Lower lobe of right lung (tissue), 2 donors: ENCODE measurements at places on chromosomes 16 and 17. TPM values are rescaled to one million over a fixed set of nuclear protein-coding genes. Genes with fewer than 3 reads are reported as not detected.

GRCh38 chr17:70934231-70934630 is 764.9 kb downstream of the KCNJ2 start:
- no peaks in the 10 kb centered on the region for H3K4me1 ChIP-seq
- no peaks in the 10 kb centered on the region for H3K36me3 ChIP-seq
- H3K27ac ChIP-seq = no peak overlapping the region
- H3K27me3 ChIP-seq = no peaks in the 10 kb centered on the region
- DNase-seq = no peak

GRCh38 chr17:9162275-9162985 is 141.1 kb downstream of the NTN1 start:
- DNase-seq = no peak
- H3K4me1 ChIP-seq = no peaks in the 10 kb centered on the region
- H3K36me3 ChIP-seq = no peaks in the 10 kb centered on the region
- H3K27ac ChIP-seq = no peak overlapping the region

DNA sequence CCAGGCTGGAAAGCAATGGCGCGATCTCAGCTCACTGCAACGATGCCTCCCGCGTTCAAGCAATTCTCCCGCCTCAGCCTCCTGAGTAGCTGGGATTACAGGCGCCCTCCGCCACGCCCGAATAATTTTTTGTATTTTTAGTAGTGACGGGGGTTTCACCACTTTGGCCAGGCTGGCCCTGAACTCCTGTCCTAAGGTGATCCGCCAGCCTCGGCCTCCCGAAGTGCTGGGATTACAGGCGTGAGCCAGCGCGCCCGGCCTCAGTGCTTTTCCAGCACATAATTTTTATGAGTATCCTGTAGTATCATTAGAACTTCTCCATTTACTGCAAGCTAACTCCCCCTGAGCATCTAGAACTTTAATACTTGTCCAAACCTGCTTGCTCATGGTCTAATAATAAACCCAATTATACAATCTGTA is 1.8 kb downstream of the UBE2G1 start:
- H3K4me1 ChIP-seq = peaks cover 20% of the 10 kb centered on the region
- H3K4me3 ChIP-seq = peak overlapping the region; percentile 99
- DNase-seq = no peak
- no peaks in the 10 kb centered on the region for H3K27me3 ChIP-seq
- H3K27ac ChIP-seq = peak overlapping the region; percentile 97

DNA sequence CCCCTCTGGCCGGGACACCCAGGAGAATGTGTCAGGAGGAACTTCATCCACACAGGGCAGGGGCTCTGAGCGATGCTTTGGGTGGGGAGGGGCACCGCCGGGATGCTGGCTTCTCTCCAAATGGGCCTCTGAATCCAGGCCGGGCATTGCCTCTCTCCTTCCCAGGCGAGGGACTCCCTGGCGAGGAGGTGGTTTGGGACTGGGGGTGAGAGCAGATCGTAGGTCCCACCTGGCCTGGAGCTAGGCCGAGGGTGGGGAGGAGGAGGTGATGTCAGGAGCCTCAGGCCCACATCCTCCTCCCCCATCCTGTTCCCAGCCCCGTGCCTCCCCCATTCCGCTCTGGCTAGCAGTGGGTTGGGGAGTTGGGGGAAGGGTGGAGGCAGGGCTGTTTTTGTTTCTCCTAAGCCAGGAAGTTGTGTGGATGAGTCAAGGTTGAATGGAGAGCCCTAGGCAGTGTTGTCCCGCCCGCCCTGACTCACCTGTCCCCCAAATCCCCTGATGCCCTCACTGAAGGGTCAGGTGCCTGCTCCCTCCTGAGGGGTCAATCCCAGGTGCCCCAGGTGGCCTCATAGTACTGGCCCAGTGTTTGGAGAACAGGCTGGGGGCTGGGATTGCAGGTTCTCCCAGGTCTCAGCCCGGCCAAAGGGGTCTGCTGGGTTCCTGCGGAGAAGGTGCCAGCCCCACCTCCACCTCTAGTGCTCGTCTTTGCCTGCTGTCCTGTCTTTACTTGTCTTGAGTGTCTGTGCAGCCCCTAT is 2.8 kb downstream of the GRB7 start:
- H3K36me3 ChIP-seq = peaks cover 21% of the 10 kb centered on the region
- peak overlapping the region; percentile 76 for H3K27ac ChIP-seq
- peak overlapping the region; percentile 62 for H3K4me3 ChIP-seq

DNA sequence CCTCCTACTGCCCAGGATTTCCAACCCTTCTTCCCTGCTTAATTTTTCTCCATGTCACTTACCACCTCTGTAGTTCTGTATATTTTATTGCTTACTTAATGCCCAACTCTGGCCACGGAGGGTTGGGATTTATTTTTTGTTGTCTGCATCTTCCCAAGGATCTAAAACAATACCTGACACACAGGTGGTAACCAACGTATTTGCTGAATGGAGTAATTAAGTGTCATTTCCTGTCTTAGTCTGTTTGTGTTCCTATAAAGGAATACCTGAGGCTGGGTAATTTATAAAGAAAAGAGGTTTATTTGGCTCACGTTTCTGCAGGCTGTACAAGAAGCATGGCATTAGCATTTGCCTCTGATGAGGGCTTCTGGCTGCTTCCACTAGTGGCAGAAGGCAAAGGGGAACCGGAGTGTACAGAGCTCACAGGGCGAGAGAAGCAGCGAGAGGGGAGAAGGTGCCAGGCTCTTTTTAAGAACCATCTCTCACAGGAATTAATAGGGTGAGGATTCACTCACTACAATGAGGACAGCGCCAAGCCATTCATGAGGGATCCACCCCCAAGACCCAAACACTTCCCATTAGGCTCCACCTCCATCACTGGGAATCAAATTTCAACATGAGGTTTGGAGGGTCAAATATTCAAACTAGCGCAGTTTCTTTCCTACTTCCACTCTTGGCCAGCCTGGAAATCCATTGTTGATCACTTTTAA is 44.8 kb downstream of the ERN1 start:
- no peak overlapping the region for H3K4me3 ChIP-seq
- DNase-seq = no peak
- H3K36me3 ChIP-seq = peaks cover 1% of the 10 kb centered on the region
- no peaks in the 10 kb centered on the region for H3K27me3 ChIP-seq
- no peak overlapping the region for H3K27ac ChIP-seq

GRCh38 chr17:30391534-30391933 is 12.8 kb downstream of the CPD start:
- no peak overlapping the region for H3K27ac ChIP-seq
- H3K4me1 ChIP-seq = peaks cover 5% of the 10 kb centered on the region
- no peak for DNase-seq
- H3K4me3 ChIP-seq = no peak overlapping the region
- H3K27me3 ChIP-seq = no peaks in the 10 kb centered on the region

GRCh38 chr17:732902-733720 is 715 bp downstream of the TLCD3A start:
- DNase-seq = peak; percentile 72
- no peaks in the 10 kb centered on the region for H3K27me3 ChIP-seq
- H3K36me3 ChIP-seq = no peaks in the 10 kb centered on the region

- H3K27me3 ChIP-seq = no peaks in the 10 kb centered on the region
- H3K4me3 ChIP-seq = no peak overlapping the region
- H3K27ac ChIP-seq = no peak overlapping the region
- H3K4me1 ChIP-seq = no peaks in the 10 kb centered on the region
- H3K36me3 ChIP-seq = no peaks in the 10 kb centered on the region
Measured at GRCh38 chr16:64352246-64352645, 769.6 kb downstream of the CDH11 start.

DNA sequence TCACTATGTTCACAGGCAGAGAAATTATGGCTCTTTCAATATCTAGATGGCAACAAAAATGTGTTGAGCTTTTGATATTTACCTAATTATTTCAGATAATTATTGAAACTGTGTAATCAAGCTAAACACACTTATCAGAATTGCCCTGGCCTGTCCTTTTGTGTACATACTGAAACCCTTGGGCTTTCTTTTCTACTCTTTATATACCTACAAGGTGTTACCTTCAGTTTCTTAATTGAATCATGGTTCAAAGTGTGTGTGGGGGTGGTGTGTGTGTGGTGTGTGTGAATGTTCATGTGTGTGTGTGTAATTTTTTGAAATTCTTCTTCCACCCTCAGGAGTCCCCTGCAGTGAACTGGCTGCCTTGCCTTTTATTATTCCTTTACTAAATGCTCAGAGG is 506.8 kb upstream of the SOX9 start:
- H3K36me3 ChIP-seq = no peaks in the 10 kb centered on the region
- H3K27ac ChIP-seq = no peak overlapping the region
- no peaks in the 10 kb centered on the region for H3K27me3 ChIP-seq
- H3K4me3 ChIP-seq = no peak overlapping the region
- DNase-seq = no peak

GRCh38 chr16:17396762-17397498 is 73.8 kb downstream of the XYLT1 start:
- no peak for DNase-seq
- H3K27me3 ChIP-seq = no peaks in the 10 kb centered on the region
- H3K4me1 ChIP-seq = peaks cover 32% of the 10 kb centered on the region
- peak overlapping the region; percentile 37 for H3K27ac ChIP-seq
- no peaks in the 10 kb centered on the region for H3K36me3 ChIP-seq
- no peak overlapping the region for H3K4me3 ChIP-seq

GRCh38 chr16:78385086-78385805 is 285.8 kb downstream of the WWOX start:
- no peaks in the 10 kb centered on the region for H3K36me3 ChIP-seq
- DNase-seq = no peak
- H3K27me3 ChIP-seq = no peaks in the 10 kb centered on the region
- H3K4me1 ChIP-seq = no peaks in the 10 kb centered on the region

- peaks cover 48% of the 10 kb centered on the region for H3K4me1 ChIP-seq
- H3K27me3 ChIP-seq = no peaks in the 10 kb centered on the region
- H3K36me3 ChIP-seq = no peaks in the 10 kb centered on the region
- DNase-seq = no peak
- no peak overlapping the region for H3K4me3 ChIP-seq
- no peak overlapping the region for H3K27ac ChIP-seq
Measured at GRCh38 chr17:337453-337852, 15.2 kb downstream of the RPH3AL start.

- no peak overlapping the region for H3K27ac ChIP-seq
- H3K36me3 ChIP-seq = no peaks in the 10 kb centered on the region
- H3K4me3 ChIP-seq = peak overlapping the region; percentile 46
- H3K4me1 ChIP-seq = peaks cover 10% of the 10 kb centered on the region
Measured at GRCh38 chr17:44911133-44912001, 3.9 kb downstream of the GFAP start.

- no peaks in the 10 kb centered on the region for H3K27me3 ChIP-seq
- H3K36me3 ChIP-seq = no peaks in the 10 kb centered on the region
- DNase-seq = no peak
- H3K27ac ChIP-seq = peak overlapping the region; percentile 41
- peaks cover 41% of the 10 kb centered on the region for H3K4me1 ChIP-seq
- H3K4me3 ChIP-seq = no peak overlapping the region
Measured at GRCh38 chr17:1755252-1755826, 6.5 kb upstream of the SERPINF1 start.

DNA sequence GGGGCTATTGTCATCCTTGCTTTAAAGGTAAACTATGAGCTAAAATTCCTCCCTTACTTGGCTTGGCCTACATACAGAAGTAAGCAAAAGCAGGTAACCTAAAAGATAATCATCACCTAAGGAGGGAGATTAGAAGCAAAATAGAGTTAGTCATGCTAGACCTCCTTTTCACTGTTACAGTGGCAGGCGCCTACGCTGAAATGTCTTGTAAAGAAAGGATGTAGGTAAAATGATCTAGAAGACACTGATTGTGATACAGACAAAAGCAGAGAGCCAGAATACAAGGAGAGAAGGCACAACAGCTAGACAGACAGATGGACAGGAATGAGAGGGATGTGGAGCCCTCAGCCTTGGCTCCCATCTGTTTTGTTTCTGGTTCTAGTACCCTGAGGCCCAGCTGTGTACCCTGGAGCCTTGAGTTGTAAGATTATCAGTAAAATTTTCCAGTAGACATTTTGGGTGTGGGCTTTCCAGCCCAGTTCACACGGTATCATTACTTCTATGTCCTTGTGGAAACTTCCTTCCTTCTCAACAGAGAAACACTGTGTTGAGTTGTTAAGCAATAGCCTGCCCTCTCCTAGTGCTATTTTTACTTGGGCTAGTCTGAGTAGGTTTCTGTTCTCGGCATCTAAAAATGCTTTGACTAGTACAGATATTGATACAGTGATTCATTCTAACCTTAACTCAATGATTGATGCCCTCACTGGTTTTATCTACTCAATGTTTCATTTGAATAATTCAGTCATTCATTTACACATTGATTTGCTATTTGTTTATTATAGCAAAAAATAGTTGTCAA is 7.7 kb upstream of the C16orf78 start:
- H3K27me3 ChIP-seq = no peaks in the 10 kb centered on the region
- H3K4me1 ChIP-seq = no peaks in the 10 kb centered on the region
- no peak for DNase-seq
- H3K4me3 ChIP-seq = no peak overlapping the region

DNA sequence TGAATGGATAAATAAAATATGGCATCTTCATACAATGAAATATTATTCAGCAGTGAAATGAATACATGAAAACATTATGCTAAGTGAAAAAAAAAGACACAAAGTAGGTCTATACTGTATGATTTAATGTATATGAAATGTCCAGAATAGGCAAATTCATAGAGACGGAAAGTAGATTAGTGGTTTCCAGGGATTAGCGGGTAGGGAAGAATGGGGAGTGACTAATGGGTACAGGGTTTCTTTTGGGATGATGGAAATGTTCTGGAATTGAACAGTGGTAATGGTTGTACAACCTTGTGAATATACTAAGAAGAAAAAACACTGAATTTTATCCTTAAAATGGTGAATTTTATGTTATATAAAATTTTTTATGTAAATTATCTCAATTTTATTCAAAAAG is 8.5 kb upstream of the MYCBPAP start:
- H3K4me1 ChIP-seq = no peaks in the 10 kb centered on the region
- H3K36me3 ChIP-seq = no peaks in the 10 kb centered on the region
- DNase-seq = no peak
- H3K27me3 ChIP-seq = no peaks in the 10 kb centered on the region
- no peak overlapping the region for H3K4me3 ChIP-seq
- no peak overlapping the region for H3K27ac ChIP-seq

DNA sequence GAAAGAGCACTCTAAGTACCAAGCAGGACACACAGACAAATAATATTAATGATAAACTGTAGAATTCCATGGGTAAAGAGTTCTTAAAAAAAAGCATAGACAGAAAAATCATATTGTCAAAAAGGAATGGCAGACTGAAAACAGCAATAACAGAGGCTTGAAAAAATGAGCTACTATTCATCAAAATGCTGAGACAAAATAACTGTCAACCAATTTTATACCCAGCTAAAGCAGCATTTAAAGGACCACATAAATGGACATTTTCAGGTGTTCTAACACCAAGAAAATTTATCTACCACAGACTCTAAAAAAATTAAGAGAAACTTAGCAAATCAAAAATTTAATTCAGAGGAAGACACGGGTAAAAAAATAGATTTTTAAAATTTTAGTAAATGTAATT is 119.1 kb downstream of the DYNLRB2 start:
- no peaks in the 10 kb centered on the region for H3K27me3 ChIP-seq
- no peaks in the 10 kb centered on the region for H3K4me1 ChIP-seq
- H3K27ac ChIP-seq = no peak overlapping the region
- DNase-seq = no peak
- no peak overlapping the region for H3K4me3 ChIP-seq
- no peaks in the 10 kb centered on the region for H3K36me3 ChIP-seq

The B9D1 gene
- 11.3 TPM for total RNA-seq

The KRTAP1-1 gene
- total RNA-seq = not detected

The CHTF8 gene
- total RNA-seq = 126 TPM

The ASGR1 gene
- total RNA-seq = 5.1 TPM
